Fibroblast of villous mesenchyme (primary cell): ENCODE measurements at places on chromosomes 2 and 18.
A peak's percentile ranks its signal among the peaks of the same experiment; 100 is the strongest.

DNA sequence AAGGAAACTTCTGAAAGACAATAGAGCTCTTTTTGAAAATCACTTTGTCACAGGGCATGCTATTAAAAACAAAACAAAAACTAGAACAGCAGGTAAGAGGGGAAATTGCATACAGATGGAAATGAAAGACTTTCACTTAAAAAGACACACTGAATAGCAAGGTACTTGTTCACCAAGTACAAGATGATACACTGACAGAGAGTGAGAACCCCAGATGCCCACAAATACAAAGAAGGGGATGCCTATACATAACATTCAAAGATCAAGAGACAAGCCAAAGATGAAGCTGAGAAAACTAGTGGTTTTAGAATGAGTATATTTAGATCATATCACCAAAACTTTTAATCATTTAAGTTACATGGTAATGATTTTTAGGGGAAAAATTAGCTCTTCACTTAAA lies 60.7 kb downstream of the ASXL2 start:
- DNase-seq = no peak

DNA sequence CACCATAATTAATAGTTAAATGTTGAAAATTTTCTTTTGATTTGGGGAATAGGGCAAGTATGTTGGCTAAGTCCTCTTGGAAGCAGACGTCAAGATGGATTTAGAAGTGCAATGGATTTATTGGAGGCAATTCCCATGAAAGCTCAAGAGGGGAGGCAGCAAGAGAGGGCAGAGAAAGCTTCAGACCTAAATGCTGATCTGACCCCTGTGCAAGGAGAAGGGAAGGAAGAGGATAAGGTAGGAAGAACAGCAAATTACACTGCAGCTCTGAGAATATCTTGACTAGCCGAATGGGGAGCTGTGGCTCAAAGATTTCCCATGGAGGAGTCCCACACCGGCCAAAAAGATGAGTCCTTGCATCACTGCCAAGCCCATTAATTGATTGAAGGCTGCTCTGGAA lies 46.9 kb upstream of the ATP8B1 start:
- DNase-seq = no peak

DNA sequence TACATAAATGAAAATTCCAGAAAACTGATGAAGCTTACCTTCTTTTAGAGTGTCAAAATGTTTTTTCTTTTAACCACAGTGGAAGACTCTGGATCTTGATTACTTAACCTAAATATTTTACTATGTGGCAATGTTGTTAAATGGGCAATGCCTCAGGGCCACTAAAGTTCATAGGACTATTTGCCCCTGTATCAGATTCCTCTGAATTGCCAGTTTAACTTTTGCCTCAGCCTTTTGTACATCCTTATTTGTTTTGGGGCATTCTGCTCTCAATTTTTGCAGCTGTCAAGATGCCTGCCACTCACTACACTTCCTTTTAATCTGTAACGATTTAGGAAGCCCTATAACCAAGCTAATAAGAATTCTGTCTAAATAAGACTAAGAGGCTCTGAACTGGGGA lies 31.7 kb upstream of the SERTAD2 start:
- peak; percentile 19 for DNase-seq

- peak; percentile 56 for DNase-seq
These were observed 130.5 kb downstream of the PXDN start for GRCh38 chr2:1613731-1614354.

DNA sequence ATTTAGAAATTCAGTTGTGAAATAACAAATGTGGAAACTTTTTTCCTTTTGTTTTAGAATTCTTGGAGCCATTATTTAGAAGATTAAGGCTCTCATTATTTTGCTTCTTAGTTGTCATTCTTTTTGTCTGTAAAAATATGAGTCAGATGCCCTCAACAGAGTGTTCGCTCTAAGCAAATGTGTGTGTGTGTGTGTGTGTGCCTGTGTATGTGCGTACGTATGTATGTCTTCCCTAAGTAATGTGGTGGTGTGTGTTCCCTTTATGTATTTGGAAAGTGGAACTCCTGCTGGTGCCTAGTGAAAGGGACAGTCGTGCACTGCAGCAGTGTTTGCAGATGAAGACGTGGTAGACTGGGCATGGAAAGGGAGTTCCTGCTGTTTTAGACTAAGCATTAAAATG lies 27.5 kb downstream of the ZNF407 start:
- no peak for DNase-seq

GRCh38 chr2:46650556-46651001 lies 171.2 kb downstream of the TMEM247 start:
- peak; percentile 88 for DNase-seq

- DNase-seq = peak; percentile 4
These were observed 158.5 kb downstream of the FTCDNL1 start for GRCh38 chr2:199692489-199692888.

- no peak for DNase-seq
These were observed 418 bp downstream of the WDR75 start for GRCh38 chr2:189441709-189442074.

DNA sequence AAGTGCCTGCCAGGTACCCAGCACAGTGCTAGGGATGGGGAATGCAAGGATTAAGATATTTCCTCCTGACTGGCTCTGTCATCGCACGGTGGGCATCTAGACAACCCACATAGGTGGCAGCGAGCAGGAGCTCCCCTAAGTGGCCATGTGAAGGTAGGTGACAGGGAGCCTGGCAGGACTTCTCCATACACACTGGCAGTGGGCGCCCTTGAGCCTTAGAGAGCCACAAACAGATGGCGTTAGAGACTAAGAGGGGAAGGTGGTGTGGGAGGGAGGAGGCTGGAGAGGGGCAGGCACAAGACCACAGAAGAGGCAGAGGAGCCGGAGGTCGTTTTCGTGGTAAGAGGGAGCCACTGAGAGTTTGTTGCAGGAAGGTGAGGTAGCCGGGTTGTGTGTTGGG lies 15.2 kb downstream of the PRELID3A start:
- DNase-seq = no peak

- peak; percentile 19 for DNase-seq
These were observed 139.4 kb downstream of the MTCL1 start for GRCh38 chr18:8844721-8845148.

DNA sequence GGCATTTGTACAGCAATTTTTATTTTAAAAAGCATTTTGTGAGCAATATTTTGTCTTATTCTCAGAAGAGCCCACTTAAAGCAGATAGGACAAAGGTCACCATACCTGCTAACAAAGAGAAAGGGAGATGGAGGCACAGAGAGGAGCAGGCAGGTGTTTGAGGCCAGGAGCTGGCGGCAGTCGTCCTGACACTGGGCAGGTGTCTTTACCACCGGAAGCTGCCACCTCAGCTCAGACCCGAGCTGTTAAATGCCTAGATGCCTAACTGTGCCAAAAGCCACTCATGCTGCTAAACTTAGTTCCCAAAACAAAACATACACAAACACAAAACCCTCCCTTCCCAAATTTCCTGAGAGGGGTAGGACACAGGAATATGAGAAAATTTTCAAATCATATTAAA lies 120.9 kb downstream of the CNTNAP5 start:
- no peak for DNase-seq

DNA sequence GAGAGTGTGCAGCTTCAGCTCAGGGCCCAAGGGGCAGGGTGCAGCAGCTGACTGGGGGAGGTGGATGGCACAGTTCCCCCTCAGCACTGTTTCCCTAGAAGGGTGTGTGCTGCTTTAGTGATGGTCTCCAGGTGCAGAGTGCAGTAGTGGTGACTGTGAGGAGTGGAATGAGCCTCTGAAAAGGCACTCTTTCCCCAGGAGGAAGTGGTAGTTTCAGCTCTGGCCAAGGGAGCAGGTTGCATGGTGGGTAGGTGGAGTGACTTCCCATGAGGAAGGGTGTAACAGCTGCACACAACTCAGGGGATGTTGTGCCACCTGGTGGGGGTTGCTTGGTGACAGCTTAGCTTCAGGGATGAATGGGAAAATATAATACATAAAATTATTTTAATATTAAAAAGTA lies 251.5 kb upstream of the NXPH2 start:
- no peak for DNase-seq

GRCh38 chr18:33107511-33107910 lies 333.0 kb downstream of the CCDC178 start:
- DNase-seq = no peak

- no peak for DNase-seq
These were observed 48.0 kb upstream of the ATP6V1B1 start for GRCh38 chr2:70887550-70888246.

DNA sequence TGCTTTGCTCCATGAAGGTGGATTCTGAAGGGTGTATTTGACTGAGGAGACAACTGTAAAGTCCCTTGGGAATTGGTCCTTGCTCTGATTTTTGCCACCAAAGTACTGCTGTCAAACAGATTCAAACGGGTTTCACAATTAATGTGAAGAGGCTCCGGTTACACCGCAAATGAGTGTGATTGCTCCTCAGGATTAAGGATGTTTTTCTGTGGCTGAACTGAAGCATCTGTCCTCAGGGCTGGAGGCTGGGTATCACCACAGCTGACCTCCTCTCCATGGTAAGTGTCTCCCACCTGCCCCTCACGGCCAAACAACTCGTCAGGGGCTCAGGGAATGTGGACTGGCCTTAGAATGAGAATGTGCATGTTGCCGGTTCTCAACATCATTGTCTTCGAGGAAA lies 130.4 kb upstream of the NDUFV2 start:
- no peak for DNase-seq

DNA sequence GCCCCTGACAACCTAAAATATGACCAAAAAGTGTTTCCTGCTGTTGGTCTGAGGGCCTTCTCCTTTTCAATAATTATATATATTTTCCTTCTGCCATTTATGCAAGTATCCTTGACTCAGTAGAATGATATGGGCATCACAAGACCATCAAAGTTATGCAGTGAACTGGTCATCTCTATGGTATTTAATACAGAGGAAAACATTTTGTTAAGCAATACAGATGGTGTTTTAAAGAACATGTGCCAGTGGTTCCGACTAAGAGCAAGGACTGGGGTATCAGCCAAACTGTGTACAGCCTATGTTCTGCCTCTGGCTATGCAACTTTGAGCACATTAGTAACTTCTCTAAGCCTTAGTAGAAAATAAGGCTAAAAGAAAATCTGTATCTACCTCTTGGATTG lies 179.0 kb downstream of the TRABD2A start:
- DNase-seq = peak; percentile 77

DNA sequence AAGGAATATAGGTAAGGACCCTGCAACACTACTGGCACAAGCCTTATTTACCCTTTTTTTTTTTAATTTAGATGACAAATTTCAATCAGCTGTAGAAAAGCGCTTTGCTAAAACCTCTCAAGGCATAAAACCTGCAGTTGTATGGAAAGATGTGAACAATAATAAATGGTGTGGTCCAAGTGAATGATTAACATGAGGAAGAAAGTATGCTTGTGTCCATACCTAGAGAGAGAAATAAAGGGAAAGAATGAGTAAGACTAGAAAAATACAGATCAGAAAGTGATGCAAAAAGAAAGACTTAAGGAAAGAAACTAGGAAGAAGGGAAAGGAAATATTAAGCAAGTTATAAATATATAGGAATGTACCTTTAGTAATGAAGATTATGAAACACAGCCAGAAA lies 119.2 kb upstream of the SCN7A start:
- no peak for DNase-seq

- no peak for DNase-seq
These were observed 183.8 kb upstream of the CTAGE1 start for GRCh38 chr18:22601481-22601880.

DNA sequence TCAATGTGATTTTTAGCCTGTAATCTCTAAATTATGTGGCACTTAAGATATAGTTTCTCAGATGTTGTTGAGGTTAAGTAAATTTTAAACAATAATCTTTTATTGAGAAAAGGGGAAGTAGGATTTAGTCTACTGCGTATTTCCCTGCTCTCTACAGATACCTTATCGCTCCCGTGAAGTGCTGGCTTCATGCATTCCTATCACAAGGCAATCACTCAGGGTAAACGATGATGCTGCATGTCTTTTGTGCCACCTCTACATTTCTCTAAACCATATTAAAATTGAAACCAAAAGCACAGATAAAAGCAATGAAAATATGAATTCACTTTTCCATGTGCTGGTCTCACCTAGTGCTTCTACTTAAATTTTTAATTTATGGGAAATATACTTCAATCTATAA lies 14.4 kb upstream of the RPE start:
- no peak for DNase-seq

DNA sequence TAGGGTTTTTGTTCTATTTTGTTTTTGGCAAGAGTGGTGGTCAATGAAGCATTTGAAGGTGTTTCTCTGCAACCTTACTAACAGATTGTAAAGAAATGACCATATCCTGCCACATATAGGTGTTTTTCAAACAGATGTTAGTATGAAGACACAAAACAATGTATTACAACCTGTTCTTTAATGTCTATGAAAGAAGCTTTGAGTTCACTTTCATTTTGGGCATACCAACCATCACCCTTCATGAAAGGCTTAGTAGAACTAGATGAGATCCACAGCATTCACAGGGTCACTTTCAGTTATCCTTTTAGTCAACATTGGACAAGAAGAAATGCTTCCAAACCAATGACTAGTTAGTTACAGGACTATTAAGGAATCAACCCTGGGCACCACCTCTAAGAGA lies 95.1 kb downstream of the EHBP1 start:
- no peak for DNase-seq

DNA sequence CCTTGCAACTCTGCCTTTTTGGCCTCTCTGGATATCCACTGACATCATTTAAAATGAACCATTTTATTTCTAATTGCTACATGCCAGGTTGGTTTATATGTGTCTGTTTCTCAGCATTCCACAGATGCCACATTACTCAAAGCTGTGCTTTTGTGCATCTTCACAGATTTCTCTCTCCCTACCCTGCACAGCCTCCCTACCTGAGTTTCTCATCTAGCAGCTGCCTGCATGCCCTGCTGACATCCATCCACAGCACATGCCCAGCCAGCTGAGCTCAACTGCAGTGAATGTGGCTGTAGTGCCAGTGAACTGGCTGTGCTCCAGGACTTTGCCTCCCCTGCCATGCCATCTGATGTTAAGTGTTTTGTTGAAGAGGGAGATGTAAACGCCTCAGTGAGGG lies 44.5 kb downstream of the PKP4 start:
- no peak for DNase-seq

DNA sequence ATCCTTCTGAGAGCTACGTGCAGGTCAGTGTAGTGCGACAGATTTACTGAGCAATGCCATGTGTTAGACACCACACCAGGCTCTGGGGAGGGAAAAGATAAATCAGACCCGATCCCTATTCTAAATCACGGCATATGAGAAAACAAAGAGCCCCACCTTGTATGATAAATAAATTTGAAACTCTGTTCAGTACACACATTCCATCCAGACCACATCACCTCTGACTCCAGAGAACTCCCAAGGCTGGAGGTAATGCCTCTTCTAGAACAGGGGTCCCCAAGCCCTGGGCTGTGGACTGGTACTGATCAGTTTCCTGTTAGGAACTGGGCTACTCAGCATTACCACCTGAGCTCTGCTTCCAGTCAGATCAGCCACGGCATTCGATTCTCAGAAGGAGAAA lies 77.3 kb downstream of the QPCT start:
- DNase-seq = no peak

GRCh38 chr18:67428158-67428557 lies 88.4 kb downstream of the DSEL start:
- DNase-seq = no peak

GRCh38 chr2:30584116-30584515 lies 137.1 kb downstream of the LCLAT1 start:
- DNase-seq = no peak
